ENCODE measurements at places on chromosomes 5 and 9.

DNA sequence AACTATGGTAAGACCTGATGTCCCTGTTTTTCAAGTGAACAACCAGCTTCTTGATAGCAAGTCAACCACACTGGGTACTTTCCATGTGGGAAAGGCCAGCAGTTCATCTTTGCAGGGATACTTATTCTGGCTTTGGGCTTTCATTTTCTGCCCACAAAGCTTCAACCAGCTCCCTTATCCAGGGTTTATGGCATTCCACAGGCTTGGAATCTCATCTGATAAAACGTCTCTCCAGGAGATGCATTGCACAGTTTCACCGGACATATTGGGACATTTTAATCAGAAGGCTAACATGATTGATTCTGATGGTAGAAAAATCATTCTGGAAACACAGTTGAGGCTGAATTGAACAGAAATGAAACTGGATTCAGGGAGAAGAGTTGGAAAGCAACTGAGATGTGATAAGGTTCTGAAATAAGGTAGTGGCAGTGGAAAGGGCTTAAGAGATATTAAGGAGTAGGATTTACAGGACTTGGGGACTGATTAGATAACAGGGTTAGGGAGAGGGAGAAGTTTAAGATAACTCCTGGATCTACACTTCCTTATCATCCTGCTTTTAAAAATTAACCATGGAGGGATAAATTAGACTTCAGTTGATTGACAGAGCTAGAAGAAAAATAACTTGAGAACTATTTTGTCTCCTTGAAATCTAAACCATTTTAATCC lies 195.8 kb upstream of the FBXL7 start:
- no peak for DNase-seq

- no peak for DNase-seq
These were observed 112.5 kb upstream of the LARP1 start for GRCh38 chr5:154642499-154643245.

DNA sequence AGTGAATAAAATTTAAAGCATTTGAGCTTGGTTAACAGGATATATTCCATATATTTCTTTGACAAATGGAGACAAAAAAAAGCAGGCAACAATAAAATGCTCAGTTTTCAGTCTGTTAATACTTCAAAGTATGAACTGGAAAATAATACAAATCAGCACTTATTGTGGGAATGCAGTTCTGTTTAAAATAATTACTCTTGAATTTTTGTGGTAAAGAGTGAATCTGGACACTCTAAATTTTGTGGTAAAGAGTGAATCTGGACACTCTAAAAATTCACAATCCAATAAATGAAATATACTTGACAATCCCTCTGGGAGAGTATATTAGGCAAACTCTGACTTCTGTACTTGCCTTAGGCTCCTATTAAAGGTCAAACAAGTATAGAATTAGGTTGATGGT lies 141.9 kb upstream of the RASA1 start:
- no peak for DNase-seq

DNA sequence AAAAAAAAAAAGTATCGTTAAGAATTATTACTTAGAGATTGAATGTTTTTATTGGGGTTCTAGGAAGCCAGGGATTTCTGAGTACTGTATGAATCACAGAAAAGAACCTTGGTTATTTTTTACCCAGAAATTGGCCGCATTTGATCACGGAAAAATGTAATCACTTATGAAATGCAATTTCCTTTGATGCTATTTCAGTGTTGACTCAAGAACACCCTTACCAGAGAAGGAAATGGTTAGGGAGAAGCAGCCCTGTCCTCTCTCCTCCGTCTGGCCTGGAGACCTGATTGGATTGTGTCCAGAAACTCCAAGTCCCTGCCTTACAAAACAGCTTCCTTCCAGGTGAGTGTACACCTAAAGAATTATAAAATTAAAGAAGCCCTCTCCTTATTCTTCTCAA lies 116.7 kb downstream of the MED10 start:
- no peak for DNase-seq

DNA sequence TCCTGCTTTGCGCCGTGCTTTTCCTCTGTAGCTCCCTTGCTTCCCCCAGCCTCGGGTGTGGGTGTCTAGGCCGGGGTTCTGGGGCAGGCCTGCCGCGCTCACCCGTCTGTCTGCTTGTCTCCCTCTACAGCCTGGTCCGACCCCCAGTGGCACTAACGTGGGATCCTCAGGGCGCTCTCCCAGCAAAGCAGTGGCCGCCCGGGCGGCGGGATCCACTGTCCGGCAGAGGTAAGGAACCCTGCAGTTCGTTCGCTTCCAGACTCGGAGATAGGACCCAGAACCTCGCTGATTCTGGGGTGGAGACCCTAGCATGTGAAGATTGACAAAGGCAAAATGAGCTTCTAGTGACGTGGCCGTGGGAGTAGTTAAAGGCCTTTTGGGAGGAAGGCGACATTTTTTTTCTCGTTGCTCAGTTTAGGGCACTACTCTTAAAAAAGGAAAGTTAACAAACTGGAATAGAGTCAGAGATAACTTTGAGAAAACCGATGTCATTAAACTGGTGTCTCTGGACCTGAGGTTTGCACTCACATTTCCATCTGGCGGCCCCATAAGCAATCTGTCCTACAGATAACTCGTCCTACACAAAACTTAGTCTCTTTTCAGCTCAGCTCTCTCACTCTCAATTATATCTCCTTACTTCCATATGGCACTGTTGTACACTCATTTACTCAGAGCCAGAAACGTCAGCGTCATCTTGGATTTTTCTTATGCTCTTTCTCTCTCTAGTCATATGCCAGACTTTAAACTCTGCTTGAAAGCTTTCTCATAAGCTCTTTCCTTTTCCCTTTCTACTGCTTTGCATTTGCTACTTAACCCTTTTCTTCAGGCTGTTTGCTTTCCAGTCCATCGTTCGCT lies 561 bp downstream of the SEC61B start:
- no peak for DNase-seq

- DNase-seq, result no peak
These were observed 220.6 kb upstream of the SEMA6A start for GRCh38 chr5:116795189-116795588.

GRCh38 chr5:61806491-61807020 lies 474.5 kb downstream of the ZSWIM6 start:
- DNase-seq, result no peak

DNA sequence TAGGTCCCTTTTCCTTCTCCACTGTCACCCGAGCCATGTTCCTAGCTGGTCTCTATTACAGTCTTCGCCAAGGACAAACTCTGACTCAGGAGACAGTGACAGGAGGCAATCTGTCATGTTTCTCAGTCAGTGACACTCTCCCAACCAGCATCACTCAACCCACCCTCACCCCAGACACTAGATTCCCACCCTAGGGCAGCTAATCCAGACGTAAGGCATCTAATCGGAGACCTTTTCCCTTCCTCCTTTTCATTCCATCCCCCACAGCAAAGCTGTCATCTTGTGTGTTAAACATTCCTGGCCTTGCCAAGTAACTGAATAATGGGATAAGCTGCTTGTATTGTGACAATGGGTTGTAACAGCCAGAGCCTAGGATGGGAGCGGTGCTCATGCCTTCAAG lies 95.2 kb downstream of the SNX18 start:
- DNase-seq, result no peak

DNA sequence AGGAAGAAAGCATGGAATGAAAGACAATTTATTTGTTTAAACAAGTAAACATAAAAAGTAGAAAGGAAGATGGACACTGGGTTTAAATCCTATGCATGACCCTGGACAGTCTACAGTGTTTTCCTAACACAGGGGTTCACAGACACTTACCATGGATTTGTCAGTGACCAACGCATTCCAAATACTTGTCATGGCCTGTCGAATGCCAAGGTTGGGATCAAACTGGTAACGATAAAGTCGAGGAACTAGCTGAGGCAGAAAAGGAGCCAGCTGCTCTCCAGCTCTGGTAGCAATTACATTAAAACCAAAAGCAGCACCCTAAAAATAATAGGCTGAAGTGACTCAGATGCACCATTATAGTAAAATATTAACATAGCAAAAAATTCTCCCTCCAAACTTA lies 59.4 kb upstream of the OR2K2 start:
- no peak for DNase-seq

DNA sequence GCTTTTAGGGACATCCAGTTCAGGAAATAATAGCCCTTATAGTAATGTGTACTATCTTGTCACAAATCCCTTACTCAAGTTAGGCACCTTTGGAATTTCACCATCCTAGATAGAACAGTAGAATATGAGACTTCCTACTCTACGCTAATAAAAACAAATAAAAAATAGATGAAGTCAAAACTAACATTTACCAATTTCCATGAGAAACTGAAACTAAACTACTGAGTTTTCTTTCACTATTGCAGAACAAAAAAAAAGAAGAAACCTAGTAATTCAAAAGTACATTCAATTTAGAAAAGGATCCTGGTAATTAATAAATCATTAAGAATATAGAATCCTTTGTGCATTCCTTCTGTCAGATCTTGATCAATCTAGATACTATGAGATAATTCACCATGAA lies 14.0 kb downstream of the STARD4 start:
- no peak for DNase-seq

GRCh38 chr5:178432421-178433272 lies 157.5 kb downstream of the COL23A1 start:
- DNase-seq, result no peak
